ENCODE measurements at places on chromosomes 1 and 21.

- peak; percentile 74 for DNase-seq
Measured at GRCh38 chr1:212457740-212458338, 25.1 kb downstream of the NENF start.

DNA sequence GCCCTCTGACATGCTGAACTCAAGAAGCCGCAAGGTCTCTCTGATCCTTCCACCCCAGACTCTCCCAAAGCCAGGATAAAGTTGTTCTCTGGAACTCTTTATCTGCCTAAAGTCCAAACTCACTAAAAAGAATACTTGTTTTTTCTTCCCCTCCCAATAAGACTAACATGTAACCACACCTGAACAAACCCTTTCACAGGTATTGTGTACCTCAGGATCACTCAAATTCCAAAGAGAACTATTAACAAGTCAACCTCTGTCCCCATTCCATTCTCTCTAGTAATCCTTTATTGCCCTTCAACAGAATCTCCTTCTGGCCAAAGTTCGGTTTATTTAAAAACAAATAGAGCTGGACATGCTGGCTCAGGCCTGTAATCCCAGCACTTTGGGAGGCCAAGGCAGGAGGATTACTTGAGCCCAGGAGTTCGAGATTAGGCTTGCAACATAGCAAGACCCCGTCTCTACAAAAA is 4.1 kb upstream of the TOE1 start:
- DNase-seq, result no peak

DNA sequence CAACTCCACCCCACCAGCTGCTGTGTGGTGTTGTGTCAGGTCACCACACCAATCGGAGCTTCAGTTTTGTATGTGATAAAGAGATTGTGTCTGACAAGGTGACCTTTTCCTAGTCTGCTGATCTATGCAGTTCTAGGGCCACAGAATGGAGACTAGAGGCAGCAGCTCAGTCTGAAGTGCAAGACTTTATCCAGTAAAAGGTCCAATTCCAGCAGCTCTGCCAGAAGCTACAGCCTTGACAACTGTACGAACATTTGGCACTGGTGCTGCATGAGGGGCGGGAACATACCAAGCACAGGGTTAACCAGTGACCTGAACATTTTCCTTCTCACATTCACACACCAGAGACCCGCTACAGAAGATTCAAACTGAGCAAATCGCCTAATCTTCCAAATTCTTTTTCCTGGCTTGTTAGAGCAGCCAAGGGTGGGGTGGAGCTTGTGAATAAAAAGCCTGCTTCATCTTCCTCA is 9.3 kb downstream of the FMO1 start:
- no peak for DNase-seq

DNA sequence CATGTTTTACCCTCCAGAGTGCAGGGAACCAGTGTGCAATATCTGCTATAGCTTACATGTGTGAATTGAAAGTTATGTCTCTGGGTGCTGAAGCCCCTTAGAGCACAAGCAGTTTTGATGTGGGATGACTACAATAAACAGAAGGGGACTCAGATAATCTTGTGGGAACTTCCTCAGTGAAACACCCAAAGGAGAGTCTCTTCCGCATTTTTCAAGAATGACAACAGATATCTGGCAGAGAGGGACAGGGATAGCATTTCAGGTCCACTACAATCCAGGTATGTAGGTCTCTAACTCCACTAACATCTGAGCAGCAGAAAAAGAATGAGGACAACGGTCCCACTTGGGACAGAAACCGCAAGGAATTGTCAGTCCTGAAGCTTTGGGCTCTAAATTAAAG is 67.6 kb upstream of the PDE4B start:
- no peak for DNase-seq

GRCh38 chr1:99503276-99503747 is 142.6 kb upstream of the PALMD start:
- DNase-seq, result no peak

GRCh38 chr1:202976633-202977032 is 9.6 kb upstream of the CYB5R1 start:
- no peak for DNase-seq

GRCh38 chr1:204880906-204881305 is 10.2 kb downstream of the NFASC start:
- DNase-seq, result no peak

GRCh38 chr1:194644528-194644927 is 1458.1 kb upstream of the B3GALT2 start:
- DNase-seq, result peak; percentile 10

DNA sequence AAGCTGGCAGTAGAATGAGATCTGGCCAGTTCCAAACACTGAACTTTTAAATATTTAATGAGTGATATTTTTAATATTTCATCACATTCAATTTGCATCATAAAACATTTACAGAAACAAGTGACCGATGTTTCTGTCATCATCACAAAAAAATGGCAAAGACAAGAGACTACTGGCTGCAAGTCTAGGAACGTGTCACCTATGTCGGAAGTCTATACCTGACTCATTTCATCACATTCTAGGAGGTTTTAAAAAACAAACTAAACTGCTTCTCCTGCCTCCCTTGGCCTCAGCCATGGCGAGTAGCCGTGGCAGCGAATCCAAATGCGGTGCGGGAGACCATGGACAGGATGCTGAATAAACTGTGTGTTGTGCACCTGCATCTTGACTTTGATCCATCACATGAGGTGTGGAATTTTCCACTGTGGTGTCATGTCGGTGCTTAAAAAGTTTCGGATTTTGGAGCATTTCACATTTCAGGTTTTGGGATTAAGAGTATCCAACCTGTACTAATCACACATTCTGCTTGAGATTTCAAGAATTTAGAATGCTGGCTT is 43.1 kb downstream of the CLSTN1 start:
- DNase-seq, result no peak

DNA sequence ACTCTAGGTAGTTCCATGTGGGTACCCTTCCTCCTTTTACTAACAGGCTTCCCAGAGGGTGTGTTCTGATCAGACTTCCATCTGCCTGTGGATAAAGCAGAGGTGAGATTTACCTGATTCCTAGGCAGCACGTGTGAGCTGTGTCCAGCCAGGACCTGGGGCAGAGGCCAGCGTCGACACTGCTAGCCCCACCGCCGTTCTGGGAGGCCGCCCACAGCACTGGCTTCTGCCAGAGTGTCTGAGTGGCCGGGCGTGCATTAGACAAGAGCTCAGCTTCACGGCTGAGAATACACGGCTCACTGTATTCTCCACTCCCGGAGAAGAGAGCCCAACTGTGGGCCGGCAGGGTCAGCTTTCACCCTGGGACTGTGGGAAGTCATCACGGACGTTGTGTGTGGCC is 82.5 kb downstream of the PRDM16 start:
- no peak for DNase-seq

DNA sequence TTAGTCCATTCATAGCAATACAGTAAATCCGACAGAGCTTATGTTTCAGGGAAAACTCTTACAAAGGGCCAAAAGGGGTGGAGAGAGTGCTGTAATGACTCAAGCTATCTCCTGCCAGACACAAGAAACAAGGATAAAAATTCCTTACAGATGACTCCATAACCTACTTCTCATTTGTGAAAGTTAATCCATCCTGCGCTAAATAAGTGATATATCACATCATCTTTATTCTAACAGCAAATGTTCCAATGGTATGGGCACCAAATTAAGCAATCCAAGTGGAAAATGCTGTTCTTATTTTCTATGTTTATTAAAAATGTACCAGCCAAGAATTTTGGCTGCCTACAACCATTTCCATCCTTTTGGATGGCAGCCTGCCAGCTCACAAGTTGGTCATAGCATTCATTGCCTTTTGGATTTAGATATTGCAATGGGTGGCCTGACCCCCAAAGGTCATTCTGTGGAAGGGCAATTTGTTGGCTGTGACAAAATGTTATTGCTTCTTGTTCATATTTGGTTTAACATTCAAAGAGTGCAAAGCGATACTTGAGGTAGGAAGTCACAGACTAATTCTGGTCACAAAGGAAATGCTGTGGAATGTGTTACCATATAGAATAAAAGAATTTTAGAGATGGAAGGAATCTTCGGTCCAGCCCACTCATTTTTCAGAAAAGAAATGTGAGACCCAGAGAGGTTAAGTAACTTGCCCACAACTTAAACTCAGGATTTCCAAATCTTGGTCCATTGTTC is 2.8 kb upstream of the ENAH start:
- DNase-seq, result peak; percentile 24

GRCh38 chr1:26468911-26469310 is 3.3 kb upstream of the HMGN2 start:
- peak; percentile 87 for DNase-seq

- DNase-seq, result no peak
Measured at GRCh38 chr1:209403921-209404320, 179.6 kb upstream of the CAMK1G start.

DNA sequence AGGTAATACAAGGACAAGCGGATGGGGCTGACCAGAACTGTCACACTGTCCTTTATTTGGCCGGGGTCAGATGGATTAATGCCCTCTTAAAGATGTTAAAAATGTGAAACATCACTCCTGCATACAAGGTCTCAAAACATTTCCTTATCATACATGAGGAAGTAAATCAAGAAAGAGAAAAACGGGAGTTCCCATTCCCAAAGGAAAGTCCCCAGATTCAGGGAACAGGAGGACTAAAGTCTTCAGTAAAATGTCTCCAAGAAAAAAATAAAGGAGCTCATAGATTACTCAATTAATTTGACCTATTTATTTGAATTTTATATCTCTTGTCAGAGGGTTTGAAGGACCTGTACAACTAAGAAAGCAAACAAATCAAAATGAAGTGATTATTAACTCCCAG is 13.4 kb upstream of the HSD11B1 start:
- DNase-seq, result no peak

- no peak for DNase-seq
Measured at GRCh38 chr1:155970531-155971167, 7.7 kb downstream of the ARHGEF2 start.

GRCh38 chr1:165228676-165229075 is 127.8 kb downstream of the LMX1A start:
- DNase-seq, result peak; percentile 30

DNA sequence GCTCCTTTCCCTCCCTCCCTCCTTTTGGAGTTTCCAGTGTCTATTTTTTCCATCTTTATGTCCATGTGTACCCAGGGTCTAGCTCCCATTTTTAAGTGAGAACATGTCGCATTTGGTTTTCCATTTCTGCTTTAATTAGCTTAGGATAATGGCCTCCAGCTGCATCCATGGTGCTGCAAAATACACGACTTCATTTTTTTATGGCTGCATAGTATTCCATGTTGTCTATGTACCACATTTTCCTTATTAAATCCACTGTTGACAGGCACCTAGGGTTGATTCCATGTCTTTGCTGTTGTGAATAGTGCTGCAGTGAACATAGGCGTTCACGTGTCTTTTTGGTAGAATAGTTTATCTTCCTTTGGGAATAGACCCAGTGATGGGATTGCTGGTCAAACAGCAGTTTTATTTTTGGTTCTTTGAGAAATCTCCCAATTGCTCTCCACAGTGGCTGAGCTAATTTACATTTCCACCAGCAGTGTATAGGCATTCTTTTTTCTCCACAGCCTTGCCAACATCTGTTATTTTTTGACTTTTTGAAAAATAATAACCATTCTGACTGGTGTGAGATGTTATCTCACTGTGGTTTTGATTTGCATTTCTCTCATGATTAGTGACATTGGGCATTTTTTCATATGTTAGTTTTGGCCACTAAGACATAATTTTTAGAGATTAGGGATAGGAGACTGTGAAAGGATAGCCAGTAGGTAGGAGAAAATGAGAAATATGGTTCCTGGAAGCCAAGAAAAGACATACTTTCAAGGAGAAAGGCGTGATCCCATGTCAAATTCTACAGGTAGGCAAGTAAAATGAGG is 50.4 kb downstream of the ADAMTS1 start:
- no peak for DNase-seq

GRCh38 chr1:83746234-83746633 is 252.7 kb downstream of the TTLL7 start:
- no peak for DNase-seq

DNA sequence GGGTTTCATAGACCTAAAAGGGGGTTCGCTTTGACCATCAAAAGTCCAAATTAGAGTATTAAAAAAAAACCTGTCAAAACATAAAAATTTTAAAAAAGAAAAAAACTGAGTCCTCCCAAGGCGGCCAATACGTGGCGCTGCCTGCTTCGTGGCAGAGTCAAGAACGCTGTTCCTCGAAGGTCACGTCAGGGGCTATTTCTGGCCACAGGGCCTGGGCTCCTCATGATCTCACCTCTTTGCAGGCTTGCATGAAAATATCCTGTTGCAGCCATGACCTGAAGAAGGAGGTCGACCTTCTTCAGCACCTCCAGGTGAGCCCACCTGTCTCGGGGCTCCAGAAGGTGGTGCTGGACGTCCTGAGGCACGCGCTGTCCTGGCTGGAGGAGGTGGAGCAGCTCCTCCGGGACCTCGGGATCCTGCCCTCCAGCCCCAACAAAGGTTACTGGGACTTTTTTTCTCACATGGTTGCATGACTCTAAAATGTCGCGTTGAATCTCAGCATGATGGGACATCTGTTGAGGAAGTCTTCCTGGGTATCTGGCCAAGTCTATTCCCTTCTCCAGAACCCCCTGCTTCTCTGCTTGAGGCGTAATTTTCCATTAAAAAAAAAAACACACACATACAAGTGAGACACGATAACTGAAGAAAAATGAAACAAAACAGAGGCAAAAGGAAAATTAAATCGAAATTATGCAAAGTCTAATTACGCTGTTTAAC is 80.4 kb upstream of the EFHD2 start:
- no peak for DNase-seq

DNA sequence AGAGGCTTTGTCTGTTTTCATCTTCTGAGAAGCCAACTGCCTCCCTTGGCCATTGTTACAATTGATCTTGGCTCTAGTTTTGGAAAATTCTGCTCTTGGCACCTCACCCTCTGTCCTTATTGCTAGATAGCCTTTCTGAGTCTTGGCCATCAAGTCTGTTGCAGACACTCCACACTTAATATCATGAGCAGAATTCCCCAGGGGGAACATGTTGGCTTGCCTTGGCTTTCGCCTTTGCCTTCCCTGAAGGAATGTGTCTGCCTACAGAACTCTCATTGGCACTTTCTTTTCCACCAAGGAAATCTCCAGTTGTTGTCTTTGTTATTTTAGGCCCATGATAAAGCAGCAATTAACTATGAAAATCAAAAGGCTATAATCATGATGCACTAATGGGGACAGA is 42.7 kb upstream of the LDLRAP1 start:
- peak; percentile 4 for DNase-seq

GRCh38 chr1:76343356-76343755 is 268.8 kb downstream of the ST6GALNAC3 start:
- no peak for DNase-seq

DNA sequence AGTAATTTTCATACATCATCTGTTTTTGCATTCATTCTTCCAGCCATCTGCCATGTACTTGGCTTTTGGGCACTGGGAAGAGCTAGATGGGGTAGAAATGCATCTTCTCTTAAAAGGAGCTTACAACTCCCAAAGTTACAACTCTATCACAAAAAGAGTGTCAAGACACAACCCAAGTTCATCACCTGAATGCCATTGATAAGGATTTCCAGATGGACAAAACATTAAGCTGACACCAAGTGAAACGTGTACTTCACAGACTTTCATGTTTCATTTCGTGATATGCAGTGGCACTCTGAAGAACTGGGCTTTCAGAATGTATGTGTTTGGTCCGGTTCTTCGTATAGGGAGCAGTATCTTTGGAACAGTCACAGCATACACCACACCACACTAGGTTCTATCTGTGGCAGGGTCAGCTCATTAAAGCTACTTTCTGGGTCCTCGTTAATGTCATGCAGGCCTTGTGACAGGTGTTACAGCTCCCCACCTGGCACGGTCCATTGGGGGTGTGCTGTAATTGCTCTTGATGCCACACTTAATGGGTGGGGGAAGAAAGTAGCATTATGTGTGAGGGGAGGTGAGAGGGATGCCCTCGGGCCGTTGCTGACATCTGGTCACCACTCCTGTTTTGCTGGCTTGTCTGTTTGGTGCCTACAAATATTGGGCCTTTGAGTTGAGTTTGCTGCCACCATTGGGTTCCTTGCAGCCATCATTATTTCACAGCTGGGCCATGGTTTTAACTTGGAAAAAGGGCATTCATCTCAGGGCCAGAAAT is 164.9 kb downstream of the NFIA start:
- peak; percentile 97 for DNase-seq
